Bone marrow (tissue), 2 donors: ENCODE measurements at places on chromosomes 6 and 20.
A peak's percentile ranks its signal among the peaks of the same experiment; 100 is the strongest.

GRCh38 chr6:37507077-37507476 lies 7.4 kb upstream of the CCDC167 start:
- DNase-seq = no peak

DNA sequence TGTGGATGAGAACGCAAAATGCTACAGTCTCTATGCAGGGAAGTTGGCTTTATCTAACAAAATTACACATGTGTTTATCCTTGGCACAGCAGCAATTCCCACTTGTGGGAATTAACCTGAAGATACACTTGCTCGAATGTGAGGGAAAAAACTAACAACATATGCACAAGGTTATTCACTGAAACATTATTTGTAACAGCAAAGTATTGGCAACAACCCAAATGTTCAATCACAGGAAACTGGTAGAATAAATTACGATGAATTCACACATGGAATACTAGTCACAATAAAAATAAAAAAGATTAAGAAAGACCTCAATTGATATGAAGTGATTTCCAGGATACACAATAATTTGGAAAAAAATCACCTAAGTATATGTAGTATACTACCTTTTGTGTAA lies 68.1 kb upstream of the OGFRL1 start:
- DNase-seq = no peak

GRCh38 chr20:57047281-57048026 lies 219.0 kb downstream of the BMP7 start:
- no peak for DNase-seq

DNA sequence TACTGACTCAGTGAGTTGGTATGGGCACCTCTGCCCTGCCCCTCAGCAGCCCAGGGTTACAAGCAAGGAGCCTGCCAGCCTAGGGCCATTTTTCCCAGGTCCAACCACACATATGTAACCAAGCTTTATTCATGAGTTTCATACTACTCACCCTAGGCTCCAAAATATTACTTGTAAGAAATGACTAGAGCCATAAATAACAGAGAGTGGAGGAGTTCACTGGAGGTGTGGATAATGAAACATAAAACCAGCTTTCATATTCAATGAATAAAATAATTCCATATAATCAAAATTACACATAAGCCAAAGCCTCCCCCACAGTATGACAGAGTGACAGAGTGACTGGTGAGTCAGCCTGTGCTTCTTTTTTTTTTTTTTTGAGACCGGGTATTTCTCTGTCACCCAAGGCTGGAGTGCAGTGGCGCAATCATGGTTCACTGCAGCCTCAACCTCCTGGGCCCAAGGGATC lies 229.8 kb upstream of the SASH1 start:
- DNase-seq = no peak

GRCh38 chr6:35206346-35206745 lies 7.4 kb upstream of the SCUBE3 start:
- DNase-seq = no peak

GRCh38 chr6:163630572-163630971 lies 216.1 kb downstream of the QKI start:
- no peak for DNase-seq

DNA sequence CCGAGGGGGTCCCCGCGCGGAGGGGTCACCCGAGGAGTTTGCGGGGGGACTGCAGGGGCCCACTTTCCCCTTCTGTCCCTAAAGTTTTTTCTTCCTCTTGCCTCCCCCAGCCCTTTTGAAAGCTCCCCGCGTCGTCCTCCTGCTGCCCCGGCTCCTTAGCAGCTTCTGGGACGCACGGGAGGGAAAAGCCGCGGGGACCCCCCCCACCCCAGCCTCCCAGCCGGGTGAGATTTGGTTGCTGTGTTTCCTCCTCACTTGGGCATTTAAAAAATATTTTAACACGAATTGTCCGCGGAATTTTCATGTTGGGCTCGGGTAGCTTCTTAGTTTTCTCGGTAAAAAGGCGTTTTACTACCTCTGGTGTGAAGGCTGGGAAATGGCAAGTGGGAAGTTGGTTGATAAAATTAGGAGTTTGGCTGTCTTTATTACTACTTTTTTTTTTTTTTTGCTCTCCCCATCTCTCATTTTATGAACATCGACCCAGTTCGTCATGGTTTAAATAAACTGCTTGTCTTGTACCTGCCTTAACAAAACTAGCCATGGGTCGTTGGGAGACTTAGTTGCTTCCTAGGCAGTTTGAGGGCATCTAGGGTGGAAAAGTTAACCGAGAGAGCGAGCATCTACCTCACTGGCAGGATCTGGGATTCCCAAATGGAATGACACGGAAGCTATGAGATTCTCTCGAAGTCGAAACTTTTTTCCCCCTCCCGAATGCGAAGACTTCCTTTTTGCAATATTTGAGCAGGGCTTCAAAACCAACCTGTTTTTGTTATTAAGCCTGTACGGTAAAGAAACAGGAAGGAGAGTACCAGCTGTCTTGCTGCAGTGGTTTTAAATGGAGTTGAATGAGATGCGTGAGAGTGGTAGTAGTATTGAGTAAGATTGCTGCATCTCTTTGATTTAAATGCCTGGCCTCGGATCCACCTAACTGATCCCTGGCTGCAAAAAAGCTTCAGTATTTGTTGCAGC lies 868 bp downstream of the NCOA3 start:
- DNase-seq = peak; percentile 40

- no peak for DNase-seq
These were observed 30.0 kb upstream of the CARMIL1 start for GRCh38 chr6:25249133-25249532.

- DNase-seq = no peak
These were observed 15.6 kb upstream of the TLDC2 start for GRCh38 chr20:36860339-36860738.

- no peak for DNase-seq
These were observed 241.6 kb downstream of the TFAP2B start for GRCh38 chr6:51060262-51060762.

- DNase-seq = no peak
These were observed 3.3 kb downstream of the SNAI1 start for GRCh38 chr20:49986049-49986448.

GRCh38 chr6:164753517-164753916 lies 555.9 kb downstream of the C6orf118 start:
- DNase-seq = no peak
